ENCODE measurements at places on chromosomes 4 and X.

DNA sequence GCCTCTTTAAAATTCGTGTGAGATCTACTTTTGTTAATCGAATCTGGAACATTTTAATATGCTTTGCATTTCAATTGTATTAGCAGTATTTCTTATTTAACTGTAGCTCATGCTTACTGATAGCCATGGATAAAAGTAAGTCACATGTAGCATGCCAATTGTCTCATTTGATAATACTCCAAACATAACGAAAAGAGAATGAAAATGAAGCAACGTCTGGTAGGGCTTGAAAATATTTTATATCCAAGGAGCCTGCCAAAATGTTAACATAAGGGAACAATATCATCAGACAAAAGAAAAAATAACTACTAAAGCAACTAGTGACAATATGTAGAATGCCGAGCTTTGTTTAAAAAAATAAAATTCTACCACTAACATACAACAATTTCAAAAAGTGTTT, 94.1 kb upstream of the MID1 start:
- DNase-seq: no peak

- no peak for DNase-seq
These were observed 34.4 kb downstream of the AGTR2 start for GRCh38 chrX:116204932-116205331.

DNA sequence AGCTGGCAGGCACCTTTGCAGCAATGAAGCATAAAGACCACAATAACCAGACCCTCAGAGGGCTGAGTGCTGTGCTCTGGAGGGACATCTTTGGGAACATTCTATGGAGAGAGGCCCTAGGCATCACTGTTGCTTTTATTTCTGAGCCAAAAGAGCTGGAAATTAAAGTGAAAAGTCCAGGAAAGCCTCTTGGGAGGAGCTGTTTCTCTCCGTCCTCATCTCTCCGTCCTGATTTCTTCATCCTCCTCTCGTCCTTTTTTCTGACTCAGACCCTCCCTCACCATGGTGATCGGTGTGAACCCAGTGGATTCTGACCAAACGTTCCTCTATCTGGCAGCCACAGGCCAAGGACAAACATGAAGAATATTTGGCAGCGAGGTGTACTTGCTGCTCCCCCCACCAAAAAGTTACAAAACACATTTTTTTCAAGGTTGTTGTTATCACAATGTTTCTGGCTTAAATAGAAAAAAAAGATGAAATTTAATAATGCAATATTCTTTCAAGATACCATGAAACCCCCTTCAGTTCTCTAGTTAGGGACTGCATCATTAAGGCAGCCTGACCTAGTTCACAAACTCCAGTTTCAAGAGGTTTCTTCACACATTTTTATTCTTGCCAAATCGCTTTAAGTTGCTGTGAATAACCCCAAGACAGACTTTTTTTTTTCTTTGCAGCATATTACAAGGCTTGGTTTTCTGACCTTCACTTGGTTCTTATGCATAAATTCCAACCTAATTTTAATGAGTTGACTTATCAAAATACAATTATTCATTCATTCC, 80.2 kb downstream of the SCD5 start:
- no peak for DNase-seq

DNA sequence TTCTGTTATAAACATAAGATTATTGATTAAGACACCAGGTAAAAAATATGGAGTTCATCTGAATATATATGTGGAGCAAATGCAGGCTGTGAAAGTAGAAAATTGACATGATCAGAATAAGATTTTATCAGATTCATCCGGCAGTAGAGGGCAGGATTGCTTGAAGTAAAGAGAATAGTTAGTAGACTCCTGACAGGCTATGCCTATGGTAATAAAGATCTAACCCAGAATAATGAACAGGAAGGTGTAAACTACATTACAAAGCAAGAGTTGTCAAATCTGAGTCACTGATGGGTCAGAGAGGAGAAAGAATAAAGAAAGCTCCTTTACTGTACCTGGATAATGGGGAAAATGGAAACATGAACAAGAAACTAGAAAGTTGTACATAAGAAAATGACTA, 20.8 kb upstream of the TMEM184C start:
- no peak for DNase-seq

DNA sequence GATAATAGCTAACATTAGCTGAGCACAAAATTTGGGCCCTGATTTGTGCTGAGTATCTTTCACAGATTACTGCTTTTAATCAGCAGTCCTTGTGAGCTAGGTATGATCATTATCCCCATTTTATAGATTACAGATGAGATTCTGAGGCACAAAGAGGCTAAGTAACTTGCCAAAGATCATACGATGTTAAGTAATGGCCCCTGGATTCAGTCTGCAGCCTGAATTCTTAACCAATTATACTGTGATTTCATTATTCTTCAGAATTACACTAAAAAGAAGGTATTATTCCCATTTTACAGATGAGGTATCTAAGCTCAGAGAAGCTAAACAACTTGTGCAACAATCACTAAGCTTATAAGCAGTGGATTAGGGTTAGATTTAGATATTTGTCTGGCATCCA, 97.9 kb upstream of the MYOZ2 start:
- DNase-seq: no peak

Data from stimulated activated CD4-positive, alpha-beta T cell treated with anti-CD3 and anti-CD28 coated beads, TNF-alpha, amount 100 ng/mL, for 24 hours (primary cell).